ENCODE measurements at places on chromosomes 7 and 10.

GRCh38 chr10:77562742-77563141, 74.9 kb downstream of the KCNMA1 start:
- no peak for DNase-seq

- DNase-seq, result no peak
Measured at GRCh38 chr10:108791030-108791429, 1132.3 kb downstream of the XPNPEP1 start.

DNA sequence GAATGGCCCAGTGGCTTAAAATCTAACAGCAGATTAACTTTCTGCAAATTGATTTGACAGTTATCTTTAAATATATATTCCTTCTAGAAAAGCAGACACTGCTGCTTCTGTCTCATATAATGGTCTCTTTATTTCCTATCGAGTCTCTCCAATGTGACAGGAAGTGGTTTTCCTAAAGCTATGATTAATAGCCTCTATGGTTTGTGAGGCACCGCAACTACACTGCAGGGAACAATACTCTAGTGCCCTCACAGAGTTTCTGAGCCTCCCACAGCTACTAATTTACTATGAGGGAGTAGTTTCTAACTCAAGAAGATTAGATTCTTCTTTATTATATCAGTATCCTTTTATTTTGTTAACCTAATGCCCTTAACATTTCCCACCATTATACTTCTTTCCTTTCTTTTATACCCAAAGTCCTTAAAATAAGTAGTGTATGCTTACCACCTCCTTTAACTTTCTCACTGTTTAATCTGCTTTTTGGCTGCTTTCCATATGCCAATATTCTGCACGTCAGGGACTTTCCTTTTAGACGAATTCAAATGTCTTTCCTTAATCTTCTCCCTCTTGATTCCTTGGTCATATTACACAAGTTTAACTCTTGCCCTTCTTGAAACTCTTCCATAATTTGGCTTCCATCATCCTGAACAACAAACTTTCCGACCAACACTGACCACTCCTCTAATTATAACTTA, 23.8 kb upstream of the AHR start:
- peak; percentile 12 for DNase-seq

DNA sequence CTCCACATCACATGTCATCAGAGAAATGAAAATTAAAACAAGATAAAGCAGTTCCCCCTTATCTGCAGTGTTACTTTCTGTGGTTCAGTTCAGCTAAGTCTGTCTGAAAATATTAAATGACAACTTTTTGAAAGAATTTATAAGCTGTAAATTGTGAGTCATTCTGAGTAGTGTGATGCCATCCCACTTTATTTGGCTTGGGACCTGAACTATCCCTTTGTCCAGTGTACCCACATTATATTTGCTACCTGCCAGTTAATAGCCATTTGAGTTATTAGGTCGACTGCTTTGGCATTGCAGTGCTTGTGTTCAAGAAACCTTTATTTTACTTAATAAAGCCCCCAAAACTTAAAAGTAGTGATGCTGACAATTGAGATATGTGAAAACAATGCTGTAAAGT, 804.2 kb downstream of the ANKRD7 start:
- DNase-seq, result no peak

DNA sequence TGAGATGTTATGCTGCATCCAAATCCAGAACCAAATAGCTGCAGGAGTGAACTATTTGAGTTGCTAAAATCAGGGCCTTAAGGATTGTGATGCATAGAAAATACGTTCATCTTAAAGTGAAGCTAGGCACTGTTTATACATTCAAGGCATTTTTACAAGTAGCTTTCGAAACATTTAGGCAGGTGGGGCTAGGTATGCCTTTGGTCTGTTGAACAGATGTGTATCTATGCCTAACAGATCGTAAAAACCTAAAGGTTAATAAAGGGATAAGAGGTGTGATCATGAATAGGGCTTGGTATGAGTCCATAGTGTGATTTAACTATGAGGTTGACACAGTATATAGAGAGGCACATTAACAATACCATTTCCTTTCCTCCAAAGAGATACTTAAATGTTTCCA, 262.5 kb downstream of the SEMA3D start:
- no peak for DNase-seq

DNA sequence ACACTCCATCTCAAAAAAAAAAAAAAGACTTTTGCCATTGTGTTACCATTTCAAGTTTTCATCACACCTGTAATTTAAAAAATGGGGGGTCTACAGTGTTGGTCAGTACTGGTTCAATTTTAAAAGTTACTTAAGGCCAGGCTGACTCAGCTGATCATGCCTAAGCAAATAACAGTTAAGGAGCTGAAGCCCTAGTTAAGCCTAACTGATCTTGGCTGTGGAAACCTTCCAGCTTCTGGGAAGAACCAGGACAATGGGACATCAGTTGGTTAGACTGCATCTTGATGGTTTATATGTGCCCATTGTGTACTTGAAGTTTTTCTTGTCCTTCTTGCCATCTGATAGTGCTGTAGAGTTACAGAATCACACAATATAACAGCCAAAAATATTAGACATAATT, 26.7 kb downstream of the VCL start:
- DNase-seq, result no peak

- DNase-seq, result no peak
Measured at GRCh38 chr7:22093001-22093400, 147.3 kb upstream of the CDCA7L start.

- no peak for DNase-seq
Measured at GRCh38 chr10:80373502-80373901, 16.9 kb downstream of the DYDC2 start.

Measured in activated CD4-positive, alpha-beta T cell treated with anti-CD3 and anti-CD28 coated beads, Interleukin-2, amount 10 ng/mL, durations not matched to agents 7 days and 5 days (primary cell).